A673 (cell line): ENCODE measurements at places on chromosomes 4 and X.

- no peak for DNase-seq
These were observed 14.0 kb downstream of the STOX2 start for GRCh38 chr4:183919141-183919540.

DNA sequence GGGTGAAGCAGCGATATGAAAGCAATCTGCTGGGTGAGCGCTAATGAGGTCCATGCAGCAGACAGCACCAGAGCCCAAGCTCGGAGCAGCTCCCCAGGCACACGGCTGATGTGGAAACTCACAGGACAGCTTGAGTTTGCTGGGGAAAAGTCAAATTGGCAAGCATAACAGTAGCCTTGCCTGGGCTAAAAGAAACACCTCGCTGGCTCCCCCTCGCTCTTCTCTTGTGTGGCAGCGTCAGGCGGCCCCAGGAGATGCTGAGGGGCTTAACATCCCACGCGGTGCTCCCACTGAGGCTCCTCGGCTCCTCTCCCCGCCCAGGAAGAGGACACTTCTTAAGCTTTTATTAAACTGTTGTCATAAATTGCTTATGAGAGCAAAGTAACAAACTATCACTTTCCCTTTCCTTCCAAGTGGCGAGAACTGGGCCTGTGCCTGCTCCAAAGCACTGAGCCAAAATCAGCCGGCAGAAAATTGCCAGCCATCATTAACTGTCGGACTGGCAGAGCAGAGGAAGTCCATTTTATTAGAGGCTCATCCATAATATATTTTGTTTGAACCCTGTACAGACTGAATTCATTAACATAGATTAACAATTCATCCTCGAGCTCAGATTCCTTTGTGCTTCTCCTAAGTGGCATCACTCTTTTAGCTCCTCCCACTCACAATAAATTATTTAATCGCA, 111.4 kb downstream of the TSPAN5 start:
- DNase-seq: peak; percentile 90

DNA sequence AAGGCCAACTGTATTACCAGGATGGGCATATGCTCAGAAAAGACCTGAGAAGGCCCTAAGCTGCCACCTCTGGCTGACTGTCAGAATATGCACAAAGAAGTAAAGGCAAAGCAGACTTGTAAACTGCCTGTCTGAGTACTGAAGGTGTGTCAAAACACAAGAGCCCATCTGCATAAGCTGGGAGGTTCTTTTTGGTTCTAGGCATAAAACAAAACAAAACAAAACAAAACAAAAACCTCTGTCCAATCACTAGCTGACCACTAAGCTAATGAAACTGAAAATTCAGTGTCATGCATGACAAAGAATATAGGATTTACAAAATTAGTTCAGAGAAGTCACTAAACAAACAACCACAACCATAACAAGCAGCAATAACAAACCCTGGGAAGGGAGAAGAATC, 20.6 kb downstream of the SH3D19 start:
- DNase-seq: no peak

DNA sequence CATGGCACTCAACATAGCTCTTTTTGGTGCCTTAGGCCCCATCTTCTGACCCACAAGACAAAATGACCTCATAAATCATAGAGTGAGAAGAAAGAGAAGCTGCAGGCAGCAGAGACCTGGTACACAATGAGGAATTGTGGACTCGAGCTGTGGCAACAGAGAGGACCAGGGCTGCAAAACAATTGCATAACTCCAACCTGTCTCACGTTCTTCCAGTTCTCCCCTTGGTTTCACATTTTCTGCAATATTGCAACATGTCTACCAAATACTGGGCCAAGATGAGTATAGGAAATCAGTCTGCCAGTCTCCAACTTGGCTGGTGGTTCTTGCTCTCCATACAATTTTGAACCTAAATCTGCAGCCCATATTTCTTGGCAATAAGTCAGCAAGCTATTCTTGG, 105.3 kb downstream of the KDR start:
- DNase-seq: no peak

DNA sequence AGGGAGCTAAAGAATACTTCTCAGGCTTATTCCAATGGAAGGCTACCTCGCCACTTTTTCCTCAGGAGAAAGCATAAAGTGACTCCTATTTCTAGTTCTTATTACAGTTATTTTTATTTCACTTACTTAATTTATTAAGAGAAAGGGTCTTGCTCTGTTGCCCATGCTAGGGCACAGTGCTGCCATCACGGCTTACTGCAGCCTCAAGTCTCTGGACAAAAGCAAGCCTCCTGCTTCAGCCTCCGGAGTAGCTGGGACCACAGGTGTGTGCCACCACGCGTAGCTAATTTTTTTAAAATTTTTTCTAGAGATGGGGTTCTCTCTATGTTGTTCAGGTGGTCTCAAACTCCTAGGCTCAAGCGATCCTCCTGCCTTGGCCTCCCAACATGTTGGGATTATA, 36.0 kb upstream of the CHRNA9 start:
- no peak for DNase-seq

- no peak for DNase-seq
These were observed 13.9 kb upstream of the DCK start for GRCh38 chr4:70979445-70980008.

GRCh38 chr4:169063441-169063840, 53.4 kb upstream of the CBR4 start:
- no peak for DNase-seq

- no peak for DNase-seq
These were observed 180.7 kb upstream of the DIPK2B start for GRCh38 chrX:45381366-45381765.

GRCh38 chr4:128571747-128572146, 237.8 kb upstream of the JADE1 start:
- no peak for DNase-seq

- DNase-seq: no peak
These were observed 171.9 kb upstream of the GALNT7 start for GRCh38 chr4:172996571-172997216.

- DNase-seq: no peak
These were observed 46.3 kb downstream of the ARHGEF9 start for GRCh38 chrX:63738696-63739095.

DNA sequence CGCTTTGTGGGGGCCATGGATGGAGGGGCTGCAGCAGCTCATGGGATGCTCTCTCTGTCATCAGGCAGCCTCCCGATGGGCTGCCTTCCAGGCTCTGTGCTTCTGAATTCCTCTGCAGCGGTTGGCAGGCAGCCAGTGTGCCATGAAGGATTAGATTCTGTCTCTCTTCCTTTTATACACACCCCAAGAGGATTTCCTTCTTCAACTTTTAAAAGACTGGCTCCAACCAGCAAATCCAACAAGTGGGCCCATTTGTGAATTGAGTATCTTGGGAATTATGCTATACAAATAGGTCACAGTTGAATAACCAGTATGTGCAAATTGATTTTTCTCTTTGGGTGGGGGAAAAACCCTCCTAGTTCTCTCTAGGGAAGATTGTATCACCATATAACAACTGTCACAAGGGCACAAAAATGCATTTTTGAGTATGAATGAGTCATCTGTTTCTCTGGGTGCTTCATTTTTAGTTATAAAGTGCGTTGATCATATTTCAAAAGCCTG, 96.8 kb upstream of the FAT1 start:
- DNase-seq: peak; percentile 98

DNA sequence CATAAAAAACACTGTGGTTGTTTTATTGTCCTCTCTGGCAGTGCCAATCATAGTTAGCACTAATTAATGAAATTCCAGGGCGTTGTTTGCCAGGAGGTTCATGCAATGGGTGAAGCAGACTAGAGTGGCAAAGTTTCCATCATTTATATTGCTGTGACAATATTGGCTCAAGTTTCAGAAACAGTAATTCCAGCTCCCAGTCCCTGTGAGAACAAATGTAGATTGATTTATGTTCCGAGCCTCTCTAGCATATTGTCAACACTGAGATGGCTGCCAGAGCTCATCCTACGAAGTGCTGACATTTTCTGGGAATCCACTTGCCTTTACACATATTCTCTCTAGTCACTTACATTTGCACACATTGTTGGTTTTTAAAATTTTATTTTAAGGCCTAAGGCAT, 440.0 kb upstream of the IGFBP7 start:
- no peak for DNase-seq

- no peak for DNase-seq
These were observed 14.0 kb upstream of the FGF5 start for GRCh38 chr4:80252427-80252826.

DNA sequence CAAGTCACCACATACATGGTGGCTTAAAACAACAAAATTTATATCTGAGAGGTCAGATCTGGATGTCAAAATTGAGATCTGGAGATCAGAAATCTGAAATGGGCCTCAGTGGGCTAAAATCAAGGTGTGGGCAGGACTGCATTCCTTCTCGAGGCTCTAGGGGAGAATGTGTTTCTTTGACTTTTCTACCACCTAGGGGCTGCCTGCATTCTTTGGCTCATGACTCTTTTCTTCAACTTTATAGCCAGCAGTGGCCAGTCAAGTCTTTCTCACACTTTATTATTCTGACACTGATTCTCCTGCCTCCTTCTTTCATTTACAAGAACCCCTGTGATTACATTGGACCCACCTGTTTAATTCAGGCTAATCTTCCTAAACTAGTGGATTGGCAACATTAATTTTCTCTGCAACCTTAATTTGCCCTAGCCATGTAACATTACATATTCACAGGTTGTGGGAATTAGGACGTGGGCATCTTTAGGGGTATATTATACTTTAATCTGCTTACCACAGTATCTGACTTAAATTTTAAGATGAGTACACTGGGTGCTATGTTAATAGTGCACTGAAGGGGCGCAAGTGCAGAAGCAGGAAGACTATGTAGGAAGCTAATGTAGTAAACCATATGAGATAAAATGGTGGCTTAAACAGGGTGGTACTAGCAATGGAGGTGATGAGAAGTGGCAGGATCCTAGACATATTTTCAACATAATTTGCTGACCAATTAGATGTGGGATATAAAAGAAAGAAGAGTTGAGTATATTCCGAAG, 188.0 kb downstream of the SLC4A4 start:
- DNase-seq: no peak

DNA sequence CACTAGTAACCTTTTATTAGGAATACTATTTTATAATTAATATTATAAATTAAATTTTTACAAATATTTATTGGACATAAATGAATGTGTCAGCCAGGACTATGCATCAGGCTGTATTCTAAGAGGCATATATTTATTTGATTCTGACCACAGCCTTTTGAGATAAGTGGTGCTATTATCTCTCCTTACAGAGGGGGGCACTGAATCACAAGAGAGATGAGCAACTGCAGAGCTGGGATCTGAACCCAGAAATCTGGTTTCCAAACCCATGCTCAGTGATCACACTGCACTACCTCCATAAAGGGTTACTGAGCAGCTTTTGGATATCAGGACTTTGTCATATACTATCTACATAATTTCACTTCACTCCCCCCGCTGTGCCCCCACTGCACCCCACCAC, 322.0 kb downstream of the TMA16 start:
- peak; percentile 33 for DNase-seq
